T-helper 9 cell (primary cell): ENCODE measurements at places on chromosomes 3 and 15.

- DNase-seq, result no peak
Observed at GRCh38 chr15:51250217-51251011, 88.0 kb downstream of the CYP19A1 start.

DNA sequence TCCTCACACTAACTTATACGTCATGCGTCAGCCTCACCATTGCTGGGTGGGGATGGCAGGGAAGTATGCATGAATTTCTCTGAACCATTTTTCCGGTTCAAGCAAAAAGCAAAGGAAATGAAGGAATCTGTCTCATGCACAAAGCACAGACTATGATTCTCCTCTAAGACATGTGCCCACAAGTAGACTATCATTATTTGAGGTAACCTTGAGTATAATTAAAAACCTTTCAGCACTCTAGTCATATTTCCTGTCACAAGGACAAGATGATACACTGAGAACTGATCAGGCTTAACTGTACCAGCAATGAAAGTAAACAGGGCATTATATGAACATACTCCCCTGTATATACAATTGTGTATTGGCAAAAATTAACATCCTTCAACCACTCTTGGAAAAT, 56.7 kb upstream of the TSC22D2 start:
- DNase-seq, result no peak

GRCh38 chr3:42509111-42509510, 6.7 kb downstream of the VIPR1 start:
- DNase-seq, result no peak

- DNase-seq, result no peak
Observed at GRCh38 chr3:67937498-67938118, 283.2 kb upstream of the SUCLG2 start.

DNA sequence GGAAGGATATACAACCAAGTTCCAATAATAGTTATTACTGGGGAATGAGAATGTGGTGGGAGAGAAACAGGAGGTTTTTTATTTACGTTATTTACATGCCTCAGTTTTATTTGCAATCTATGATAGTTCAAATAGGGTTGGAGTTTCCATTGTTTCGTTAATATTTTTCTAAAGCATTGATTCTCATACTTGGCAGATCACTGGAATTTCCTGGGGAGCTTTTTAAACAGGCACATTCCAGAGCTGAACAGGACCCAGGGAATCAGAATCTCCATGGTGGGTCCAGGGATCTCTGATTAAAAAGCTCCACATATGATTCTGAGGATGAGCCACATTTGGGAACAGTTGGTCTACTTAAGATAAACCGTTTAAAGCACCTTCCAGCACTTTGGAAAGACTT, 123.9 kb downstream of the IL20RB start:
- no peak for DNase-seq

GRCh38 chr3:112512320-112512719, 13.0 kb upstream of the BTLA start:
- DNase-seq, result no peak

DNA sequence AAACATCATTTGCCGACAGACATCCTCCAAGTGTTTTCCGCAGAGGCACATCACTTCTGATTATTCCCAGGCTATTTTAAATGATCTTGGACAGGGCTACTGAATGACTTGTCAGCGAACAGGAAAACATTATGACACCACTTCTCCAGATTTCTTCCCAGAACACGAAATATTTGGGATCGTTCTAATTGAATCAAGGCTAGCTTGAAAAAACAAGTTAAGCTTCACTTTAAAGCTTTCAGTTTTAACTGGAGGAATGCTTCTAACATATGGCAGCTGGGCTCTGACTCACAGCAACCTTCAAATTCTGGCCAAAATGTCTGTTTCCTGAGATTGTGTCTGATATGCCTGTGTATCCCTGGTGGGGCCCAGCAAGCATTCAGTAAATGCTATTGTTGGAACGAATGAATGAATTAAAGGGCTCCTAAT, 127.0 kb upstream of the ICE2 start:
- DNase-seq, result no peak

- DNase-seq, result no peak
Observed at GRCh38 chr3:128824132-128824850, 55.1 kb upstream of the ACAD9 start.

DNA sequence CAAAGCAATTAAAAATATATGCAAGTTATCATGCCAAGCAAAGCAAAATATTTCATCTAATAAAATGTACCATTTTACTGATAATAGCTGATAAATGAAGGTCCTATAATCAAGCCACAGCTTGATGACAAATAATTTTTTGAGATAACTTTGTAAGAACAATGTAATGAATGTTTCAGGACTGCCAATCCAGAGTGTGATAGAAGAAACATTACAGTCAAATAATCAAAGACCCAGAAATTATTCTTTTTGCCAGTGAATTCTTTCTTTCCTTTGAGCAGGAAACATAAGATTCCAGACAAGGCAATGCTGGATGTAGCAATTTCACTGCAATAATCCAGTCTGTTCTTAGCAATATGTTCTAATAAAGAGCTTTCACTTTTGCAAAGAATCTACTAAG, 556.1 kb downstream of the PLOD2 start:
- DNase-seq, result no peak

DNA sequence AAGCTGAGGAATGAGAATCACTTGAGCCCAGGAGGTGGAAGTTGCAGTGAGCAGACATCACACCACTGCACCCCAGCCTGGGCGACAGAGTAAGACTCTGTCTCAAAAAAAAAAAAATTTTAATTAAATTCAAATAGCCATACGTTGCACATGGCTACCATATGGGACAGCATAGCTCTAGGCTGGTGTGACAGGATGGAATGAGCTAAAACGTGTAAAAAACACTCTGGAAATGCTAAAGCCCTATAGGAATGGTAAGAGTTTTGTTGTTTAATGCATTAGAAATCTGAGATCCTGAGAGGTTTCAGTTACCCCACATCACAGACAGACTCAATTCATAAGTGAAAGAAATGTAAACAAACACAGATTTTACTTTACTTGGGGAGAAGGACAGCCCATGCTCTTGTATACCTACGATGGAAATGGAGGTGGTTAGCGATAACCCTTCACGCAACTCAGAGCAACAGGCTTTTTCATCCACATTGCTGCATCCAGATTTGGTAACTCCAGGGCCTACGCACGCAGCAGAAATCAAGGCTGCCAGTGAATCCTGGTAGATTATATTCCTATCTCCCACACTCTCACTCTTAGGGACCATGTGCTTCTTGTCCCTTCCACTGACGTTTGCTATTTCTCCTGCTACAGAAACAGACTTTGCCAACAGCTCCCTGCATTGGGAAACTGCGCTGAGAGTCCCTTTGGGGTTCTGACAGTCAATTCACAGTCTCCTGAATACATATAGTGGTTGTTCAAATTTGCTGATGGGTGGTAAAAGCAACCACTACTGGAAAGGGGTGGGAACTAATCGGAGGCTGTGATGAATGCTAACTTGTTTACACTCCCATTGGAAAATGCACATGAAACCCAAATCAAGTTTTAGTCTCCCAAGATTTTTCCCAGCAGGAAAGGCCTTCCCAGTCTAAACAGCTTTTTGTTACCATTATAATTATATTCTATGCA, 3.1 kb downstream of the SH3BP5 start:
- DNase-seq, result no peak

GRCh38 chr15:88220443-88221335, 35.9 kb downstream of the NTRK3 start:
- no peak for DNase-seq

- DNase-seq, result no peak
Observed at GRCh38 chr3:29741231-29741630, 460.4 kb downstream of the RBMS3 start.

GRCh38 chr3:122767540-122768372, 25.9 kb downstream of the HSPBAP1 start:
- DNase-seq, result no peak

GRCh38 chr15:40420793-40421192, 15.2 kb downstream of the IVD start:
- DNase-seq, result no peak

DNA sequence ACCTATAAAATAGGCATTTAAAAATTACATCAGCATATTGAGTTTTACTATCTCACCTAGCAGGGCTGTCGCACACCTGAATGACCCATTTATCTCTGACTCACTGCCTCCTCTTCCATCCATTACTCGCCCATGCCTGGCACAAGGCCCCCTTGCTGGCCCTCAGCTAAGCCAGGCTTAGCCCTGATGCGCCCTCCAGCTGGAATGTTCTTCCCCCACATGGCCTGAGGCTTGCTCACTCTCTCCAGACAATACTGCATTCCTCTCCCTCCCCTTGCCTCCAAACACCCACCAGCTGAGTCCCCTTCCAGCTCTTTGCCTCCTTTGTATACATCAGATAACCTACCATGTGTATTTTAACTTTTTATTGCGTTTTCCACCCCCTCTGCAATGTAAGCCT, 7.2 kb downstream of the SH3BP5 start:
- DNase-seq, result no peak

GRCh38 chr15:89018207-89018606, 70.0 kb upstream of the ABHD2 start:
- DNase-seq, result no peak

- DNase-seq, result no peak
Observed at GRCh38 chr3:15929944-15930571, 132.3 kb upstream of the ANKRD28 start.

DNA sequence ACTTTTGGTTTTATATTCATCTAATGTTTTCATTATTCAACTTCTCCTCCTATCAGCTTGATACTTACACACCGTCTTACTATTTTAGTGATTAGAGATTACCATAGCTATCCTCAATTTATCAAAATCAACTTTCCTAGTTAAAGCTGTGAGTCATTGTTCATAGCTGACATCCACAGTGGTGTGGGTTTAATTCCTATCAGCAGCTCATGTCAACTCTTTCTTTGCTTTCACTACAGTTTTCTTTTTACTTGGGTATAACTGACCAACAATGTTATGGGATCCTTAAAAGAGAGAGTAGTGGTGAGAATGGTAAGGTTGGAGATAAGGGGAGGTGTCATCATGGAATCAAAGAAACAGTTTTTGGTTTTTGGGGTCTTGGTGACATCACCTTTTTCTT, 112.7 kb downstream of the NFKBIZ start:
- DNase-seq, result no peak

DNA sequence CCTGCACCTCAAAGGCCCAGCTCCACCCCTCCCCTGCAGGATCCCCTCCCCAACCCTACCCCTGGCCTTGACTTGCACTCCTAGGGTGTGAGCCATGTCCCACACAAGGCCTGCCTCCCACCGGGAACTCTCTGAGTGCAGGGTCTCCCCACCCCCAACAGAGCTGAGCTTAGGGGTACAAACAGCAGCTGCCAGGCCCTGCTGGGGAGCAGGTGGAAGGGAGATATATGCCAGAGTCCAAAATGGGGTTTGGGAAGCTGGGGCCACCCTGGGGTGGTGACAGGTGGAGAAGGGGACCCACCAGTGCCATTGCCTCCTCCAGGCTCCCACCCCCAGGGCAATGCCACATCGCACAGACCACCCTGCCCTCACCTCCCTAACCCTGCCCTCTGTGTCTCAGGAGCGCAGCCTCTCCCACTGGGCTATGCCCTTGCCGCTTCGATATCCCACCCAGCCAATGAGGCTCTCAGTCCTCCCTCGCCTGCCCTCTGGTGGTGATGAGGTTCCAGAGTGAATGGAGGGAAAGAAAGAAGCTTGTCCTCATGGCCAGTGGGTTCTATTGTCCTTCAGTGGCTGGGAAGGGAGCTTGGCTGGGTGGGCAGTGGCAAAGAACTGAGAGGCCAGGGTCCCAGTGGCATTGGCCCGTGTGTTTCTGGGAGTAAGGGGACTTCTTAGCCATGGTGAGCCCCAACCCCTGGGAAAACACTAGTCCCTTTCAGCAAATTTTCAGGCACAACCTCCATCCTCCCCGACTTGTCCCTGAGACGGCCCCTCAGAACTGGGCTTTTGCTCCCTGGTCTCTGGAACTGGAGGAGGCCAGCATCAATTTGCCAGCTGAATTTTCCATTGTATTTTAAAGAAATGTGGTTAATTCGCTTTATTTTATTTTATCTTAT, 46.8 kb downstream of the CYP11A1 start:
- peak; percentile 7 for DNase-seq

DNA sequence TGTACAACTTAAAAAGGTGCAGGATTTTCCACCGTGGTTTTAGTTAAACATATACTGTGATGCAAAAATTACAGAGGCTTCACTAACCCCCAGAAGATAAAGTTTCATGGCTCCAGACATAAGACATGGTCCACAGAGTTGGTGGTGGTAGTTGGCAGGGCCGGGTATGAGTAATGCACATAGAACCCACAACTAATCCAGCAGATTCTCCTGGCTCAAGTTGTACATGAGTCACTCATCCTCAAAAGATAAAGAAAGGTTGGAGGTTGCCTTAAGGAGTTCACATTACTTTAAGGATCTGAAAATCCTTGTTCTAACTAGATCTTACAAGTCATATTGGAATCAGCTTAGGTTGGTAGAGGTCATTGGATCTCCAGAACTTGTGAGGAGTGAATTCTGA, 98.3 kb upstream of the ZBTB20 start:
- DNase-seq, result no peak

- no peak for DNase-seq
Observed at GRCh38 chr3:143464850-143465249, 345.3 kb downstream of the CHST2 start.

GRCh38 chr3:142735462-142735861, 11.6 kb downstream of the TRPC1 start:
- DNase-seq, result no peak

- DNase-seq, result no peak
Observed at GRCh38 chr15:90364251-90364650, 12.2 kb downstream of the ZNF774 start.

- peak; percentile 4 for DNase-seq
Observed at GRCh38 chr15:92069308-92070250, 216.1 kb downstream of the SLCO3A1 start.

GRCh38 chr3:152205097-152205593, 63.6 kb upstream of the MBNL1 start:
- DNase-seq, result no peak

DNA sequence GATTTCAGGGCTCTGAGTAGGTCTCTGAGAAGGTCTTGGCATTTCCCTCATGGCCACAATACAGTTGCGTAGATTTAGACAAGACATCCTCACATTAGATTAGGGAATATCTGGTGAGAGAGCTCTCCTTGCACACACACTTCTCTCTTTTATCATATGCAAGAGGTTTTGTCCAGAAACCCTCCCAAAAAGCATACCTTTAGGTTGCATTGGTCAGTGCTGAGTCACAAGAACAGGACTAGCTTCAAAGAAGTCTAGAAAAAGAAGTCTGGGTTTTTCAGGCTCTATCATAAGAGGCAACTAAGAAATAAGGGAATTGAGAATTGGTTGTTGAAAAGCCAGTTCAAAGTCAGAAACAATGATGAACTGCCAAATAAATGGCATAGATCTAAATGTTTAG, 40.1 kb upstream of the MITF start:
- DNase-seq, result no peak

- DNase-seq, result no peak
Observed at GRCh38 chr15:45242289-45242688, 9.7 kb upstream of the SLC28A2 start.

DNA sequence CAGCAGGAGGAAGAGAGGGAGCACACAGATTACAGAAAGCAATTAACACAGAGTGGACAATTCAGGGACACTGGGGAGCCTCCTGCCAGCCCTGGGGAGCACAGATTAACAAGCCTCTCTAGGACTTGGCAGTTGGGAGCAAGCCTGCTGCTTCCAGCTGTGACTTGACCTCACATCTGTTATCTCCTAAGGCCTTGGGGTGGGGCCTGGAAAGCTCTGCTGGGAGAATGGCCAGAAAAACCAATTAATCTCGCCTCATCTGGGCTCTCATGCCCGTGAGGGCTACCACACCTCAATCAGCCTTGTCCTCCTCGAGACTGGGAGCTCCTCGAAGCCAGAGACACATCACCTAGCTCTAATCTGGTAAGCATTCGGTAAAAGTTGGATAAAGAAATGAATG, 39.1 kb downstream of the SEMA5B start:
- no peak for DNase-seq
